T-cell (primary cell): ENCODE measurements at places on chromosomes 7 and 10.
A peak's percentile ranks its signal among the peaks of the same experiment; 100 is the strongest.

DNA sequence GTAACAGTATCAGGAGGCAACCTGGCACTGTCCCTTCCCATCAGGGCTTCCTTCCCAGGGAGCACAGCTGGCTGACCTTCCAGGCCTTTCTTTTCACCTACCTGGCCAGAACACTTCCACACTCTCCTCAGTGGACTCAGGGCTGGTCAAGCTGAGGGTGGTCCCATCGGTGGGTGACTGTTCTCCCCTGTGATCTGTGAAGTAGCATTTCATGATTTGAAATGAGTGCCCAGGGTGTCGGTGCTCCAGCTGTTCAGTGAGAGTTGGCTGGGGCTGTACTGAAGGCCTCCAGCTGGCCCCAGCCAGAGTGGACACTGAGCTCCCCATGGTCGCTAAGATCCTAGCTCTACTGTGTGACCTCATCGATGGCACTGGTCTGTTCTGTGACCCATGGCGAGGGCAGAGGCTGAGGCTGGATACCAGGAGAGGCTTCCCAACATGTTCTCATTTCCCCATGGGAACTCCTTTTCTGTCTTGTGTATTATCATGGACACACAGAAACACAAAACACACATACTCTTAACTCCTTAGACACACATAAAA is at the start of gene FAM170B:
Gene FAM170B (minus strand): TSS at position 316 of the 543 bp plus-strand sequence. CDS start 103 bp downstream, at position 213.
- DNase-seq: no peak

DNA sequence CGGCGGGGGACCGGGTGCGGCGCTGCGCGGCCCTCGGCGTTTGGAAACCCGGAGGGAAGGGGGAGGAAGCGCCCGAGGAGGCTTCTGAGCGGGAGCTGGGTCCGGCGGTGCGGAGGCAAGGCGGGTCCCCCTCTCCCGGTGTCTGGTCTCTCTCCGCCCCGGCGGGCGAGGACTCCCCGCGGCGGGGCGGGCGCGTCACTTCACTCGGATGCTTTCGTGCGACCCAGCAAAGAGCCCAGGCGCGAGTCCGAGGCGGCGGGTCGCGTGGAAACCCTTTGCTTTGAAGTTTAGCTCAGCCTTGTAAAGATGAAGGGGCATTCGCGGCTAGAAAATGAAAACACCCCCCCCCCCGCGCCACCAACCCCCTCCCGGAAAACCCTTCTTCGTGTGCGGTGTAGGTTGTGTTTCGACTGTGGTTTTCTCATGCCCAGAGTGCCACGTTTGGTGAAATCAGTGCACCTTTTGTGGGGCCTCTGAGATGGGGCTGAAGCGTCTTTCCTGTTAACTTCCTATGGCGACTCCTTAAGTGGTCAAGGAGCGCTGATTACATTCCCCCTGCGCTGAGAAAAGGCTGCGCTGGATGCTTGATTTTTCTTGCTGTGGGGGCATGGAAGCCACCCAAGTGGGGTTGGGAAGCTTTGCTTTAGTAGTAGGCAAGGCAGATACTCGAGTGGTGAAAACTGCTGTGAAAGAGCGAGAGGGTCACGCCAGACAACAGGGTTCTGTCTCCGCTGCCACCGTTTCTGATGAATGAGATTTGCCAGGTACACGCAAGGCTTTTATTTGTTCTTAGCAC is 876 bp downstream of the GNAI1 start:
- peak; percentile 1 for DNase-seq

DNA sequence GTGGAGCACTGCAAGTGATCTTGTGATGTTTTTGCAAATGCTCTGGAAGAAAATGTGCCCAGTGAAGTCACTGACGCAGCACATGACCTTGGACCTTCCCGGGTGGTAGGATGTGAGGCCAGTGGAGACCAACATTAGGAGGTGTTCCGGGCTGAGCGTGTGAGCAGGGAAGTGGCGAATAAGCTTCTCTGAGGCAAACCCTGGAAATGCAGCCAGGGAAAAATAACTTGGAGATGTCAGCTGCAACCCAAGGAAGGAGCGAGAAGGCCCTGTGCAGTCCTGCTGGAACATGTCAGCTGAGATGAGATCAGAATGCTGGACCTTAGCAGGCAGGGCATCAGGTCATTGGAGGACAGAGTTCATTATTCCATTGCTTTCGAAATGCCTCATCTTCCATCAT is 18.6 kb upstream of the SDK1 start:
- no peak for DNase-seq

DNA sequence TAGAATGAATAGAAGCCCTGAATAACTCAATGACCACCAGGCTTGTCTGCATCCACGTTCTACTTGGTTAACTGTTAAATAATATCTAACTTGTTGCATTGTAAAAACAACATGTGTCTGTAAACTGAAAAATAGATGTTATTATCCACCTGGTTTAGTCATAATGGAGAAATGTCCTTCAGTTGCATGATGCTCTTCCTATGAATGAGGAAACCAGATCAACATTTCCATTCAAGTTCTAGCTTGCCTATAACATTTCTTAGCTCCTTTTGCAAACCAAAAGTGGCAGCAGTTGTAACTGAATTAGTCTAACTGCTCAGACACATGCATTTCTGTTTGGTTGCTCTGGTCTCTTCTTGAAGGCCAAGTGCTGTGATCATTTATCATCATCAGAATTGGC is 62.9 kb upstream of the BET1 start:
- no peak for DNase-seq

- peak; percentile 35 for DNase-seq
These were observed 918 bp downstream of the CALHM2 start for GRCh38 chr10:103451091-103451813.

GRCh38 chr10:119101366-119102098 is 2.4 kb upstream of the DENND10 start:
- no peak for DNase-seq

GRCh38 chr7:37916017-37916672 is 472 bp downstream of the SFRP4 start:
- DNase-seq: no peak

DNA sequence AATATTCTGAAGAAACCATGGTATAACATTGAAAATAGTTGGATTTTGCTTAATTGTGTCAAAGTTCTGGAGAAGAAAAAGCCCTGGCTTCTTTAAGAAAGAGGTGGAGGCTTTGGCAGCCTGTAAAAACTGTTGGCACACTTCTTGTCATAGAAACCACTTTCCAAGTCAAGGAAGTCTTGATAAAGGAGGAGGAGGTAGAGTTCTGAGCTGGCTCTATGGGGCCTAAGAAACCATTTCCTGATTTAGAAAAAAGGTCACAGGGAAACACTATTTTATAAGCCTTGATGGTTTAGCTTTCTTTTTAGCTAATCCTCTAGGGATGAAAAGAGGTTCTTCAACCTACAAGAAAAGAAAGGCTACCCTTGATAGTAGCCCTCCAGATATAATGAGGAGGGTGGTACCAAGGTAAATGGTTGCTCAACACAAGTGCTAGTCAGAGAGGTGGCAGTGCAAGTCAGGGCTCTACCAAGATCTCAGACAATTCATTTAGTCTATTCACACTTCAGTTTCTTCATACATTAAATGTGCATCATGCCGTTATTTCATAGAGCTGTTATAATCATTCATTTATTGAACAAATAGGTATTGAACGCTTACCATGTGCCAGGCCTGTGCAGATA is 346.9 kb downstream of the RNLS start:
- no peak for DNase-seq

- DNase-seq: no peak
These were observed 55.0 kb downstream of the PKD1L1 start for GRCh38 chr7:47893238-47893637.

DNA sequence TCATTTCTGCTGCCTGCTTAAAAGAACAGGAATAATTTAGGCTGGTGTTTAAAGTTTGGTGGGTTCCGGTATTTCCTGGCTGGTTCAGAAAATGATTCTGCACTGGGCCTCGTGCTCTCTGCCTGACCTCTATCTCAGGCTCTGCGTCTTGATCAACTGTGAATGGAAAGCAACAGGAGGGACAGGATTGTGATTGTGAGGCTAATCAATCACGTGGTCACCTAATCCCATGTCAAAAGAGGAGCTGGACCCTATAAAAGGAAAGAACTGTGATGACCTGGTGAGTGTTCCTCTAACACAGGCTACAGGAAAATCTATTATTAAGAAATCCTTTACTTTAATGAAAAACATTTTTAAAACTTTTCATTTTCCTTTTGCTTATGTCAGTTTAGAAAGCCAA is at the start of gene DHX32:
Gene DHX32 (minus strand): TSS at position 101 of the 400 bp plus-strand sequence. CDS start 468 bp downstream, outside the sequence.
- DNase-seq: no peak

GRCh38 chr10:122779924-122780323 is 65.7 kb downstream of the CUZD1 start:
- no peak for DNase-seq

GRCh38 chr10:42963312-42963711 is 113.6 kb upstream of the RET start:
- no peak for DNase-seq

DNA sequence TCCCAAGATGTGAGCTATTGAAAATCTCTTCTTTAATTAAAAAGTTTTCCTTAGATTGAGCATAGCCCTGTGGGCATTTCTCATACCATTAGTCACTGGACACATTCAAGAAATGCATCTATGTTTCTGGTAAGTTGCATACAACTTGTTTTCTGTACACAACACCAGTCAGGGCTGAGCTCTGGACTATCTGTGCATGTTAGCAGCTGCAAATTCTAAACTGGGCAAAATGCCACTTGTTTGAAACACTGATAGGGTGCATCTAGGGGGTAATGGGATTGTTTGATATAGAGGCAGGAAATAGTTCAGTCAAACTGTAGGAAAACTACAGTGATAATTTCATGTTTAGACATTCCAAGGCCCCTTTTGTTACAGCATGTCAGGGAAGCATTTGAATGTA is 145.6 kb upstream of the NPY start:
- no peak for DNase-seq

DNA sequence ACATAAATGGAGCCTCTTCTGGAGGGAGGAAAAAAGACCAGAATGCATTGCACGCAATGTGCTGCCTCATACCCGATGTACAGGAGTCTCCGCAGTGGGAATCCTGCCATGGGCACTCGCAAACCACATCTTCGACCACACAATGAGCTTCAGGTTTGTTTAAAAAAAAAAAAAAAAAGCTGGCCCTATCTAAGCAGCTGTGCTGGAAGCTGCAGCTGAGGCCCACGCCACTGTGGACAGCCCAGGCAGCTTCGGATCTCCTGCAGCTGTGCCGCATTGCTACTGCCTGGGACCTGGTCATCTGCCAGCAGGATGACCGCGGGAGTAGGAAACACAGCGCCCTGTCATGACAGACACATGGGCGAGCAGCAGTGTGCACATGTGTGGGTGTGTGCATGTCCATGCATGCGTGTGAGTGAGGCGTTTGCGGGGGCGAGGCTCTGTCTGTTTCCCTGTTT is 26.0 kb downstream of the EN2 start:
- no peak for DNase-seq

GRCh38 chr7:140597428-140597949 is 43.1 kb downstream of the DENND2A start:
- no peak for DNase-seq

GRCh38 chr10:110893559-110894179 is 21.9 kb downstream of the PDCD4 start:
- DNase-seq: no peak

- DNase-seq: no peak
These were observed 127.9 kb upstream of the SEM1 start for GRCh38 chr7:96837593-96837992.

GRCh38 chr10:133373174-133374090 is at the start of gene ECHS1:
TSS of gene ECHS1 (minus strand) at chr10:133373354. CDS start at chr10:133373333, 21 bp downstream.
- peak; percentile 91 for DNase-seq

DNA sequence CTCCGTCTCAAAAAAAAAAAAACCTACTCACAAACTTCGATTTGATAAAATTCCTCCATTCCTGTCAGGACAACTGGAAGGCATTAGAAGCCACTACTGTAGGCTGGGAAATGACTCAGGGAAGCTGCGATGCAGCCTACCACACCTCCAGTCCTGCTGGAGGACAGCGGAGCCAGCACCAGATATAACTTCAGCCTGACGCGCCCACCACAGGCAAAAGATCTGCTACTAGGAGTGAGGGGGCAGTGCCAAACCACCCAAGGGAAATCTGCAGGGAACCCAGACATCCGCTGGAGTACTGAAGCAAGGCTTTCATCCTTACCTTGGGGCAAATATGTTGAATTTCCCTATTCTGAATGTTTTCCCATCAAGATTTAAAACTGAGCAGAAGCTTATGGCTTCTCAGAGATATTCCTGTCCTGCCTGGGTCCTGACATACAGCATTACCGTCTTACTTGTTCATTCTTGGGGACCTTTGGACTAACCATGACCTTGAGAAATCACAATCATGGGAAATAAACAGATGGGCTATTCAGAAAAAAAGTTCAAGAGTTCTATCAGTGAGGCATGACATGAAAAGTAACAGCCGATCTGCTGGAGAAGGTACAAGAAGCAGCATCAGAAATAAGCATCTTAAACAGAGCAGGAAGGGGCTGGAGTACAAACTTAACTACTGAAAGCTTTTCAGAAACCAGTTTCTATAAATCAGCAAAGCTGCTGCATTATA is 20.4 kb downstream of the BCCIP start:
- DNase-seq: no peak

GRCh38 chr10:62454687-62455397 is 80.7 kb downstream of the ZNF365 start:
- DNase-seq: no peak

GRCh38 chr10:69494626-69495558 is 43.6 kb downstream of the TSPAN15 start:
- no peak for DNase-seq

DNA sequence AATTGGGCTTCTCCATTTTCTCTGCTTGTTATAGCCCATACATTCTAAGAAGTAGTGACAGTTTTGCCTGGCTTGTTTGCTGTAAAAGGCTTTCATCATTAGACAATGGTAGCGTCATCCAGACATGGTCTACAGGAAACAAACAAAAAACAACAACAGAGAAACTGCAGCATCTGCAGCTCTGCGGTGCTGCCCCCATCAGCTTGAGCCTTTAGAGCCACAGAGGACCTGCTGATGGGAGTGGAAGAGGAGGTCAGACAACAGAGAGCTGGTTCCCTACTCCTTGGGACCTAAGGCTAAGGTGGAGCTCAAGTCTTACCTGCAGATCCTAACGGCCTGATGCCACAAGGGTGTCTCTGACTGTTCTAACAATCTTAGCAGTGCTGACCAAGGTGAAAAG is 3.1 kb downstream of the INA start:
- no peak for DNase-seq

GRCh38 chr7:45133352-45133751 is 21.9 kb upstream of the TBRG4 start:
- no peak for DNase-seq

- DNase-seq: no peak
These were observed 148.0 kb downstream of the MAPK8 start for GRCh38 chr10:48454302-48455054.

DNA sequence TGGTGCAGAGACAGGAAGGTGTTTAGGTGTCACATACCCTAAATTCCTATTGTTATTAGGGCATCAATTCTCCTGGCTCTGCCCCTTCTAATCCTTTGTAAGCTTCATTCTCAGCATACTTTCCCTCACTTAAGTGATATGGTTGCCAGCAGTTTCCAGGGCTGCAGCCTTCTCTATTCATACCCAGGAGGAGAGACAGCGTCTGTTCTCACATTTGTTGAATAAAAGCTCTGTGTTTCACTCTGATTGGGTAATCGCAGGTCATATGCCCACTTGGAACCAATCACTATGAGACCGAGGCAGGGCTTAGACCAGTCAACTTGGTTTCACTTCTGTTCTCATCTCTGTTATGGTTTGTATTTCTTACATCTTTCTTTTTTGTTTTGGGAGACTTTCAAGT is 109.6 kb upstream of the MTPN start:
- no peak for DNase-seq
